ENCODE measurements at places on chromosomes 11 and 22.
A peak's percentile ranks its signal among the peaks of the same experiment; 100 is the strongest.

- DNase-seq = no peak
Observed at GRCh38 chr11:124753205-124753604, 1.1 kb upstream of the VSIG2 start.

GRCh38 chr22:48173061-48173772, 1410.8 kb downstream of the TBC1D22A start:
- no peak for DNase-seq

- no peak for DNase-seq
Observed at GRCh38 chr11:16809886-16810668, 71.6 kb downstream of the C11orf58 start.

GRCh38 chr22:50733521-50734342, 4.3 kb upstream of the ACR start:
- DNase-seq = peak; percentile 9

- no peak for DNase-seq
Observed at GRCh38 chr11:59999691-60000090, 17.3 kb upstream of the OOSP4B start.
